GM04504 (cell line): ENCODE measurements at places on chromosomes 2 and 18.

DNA sequence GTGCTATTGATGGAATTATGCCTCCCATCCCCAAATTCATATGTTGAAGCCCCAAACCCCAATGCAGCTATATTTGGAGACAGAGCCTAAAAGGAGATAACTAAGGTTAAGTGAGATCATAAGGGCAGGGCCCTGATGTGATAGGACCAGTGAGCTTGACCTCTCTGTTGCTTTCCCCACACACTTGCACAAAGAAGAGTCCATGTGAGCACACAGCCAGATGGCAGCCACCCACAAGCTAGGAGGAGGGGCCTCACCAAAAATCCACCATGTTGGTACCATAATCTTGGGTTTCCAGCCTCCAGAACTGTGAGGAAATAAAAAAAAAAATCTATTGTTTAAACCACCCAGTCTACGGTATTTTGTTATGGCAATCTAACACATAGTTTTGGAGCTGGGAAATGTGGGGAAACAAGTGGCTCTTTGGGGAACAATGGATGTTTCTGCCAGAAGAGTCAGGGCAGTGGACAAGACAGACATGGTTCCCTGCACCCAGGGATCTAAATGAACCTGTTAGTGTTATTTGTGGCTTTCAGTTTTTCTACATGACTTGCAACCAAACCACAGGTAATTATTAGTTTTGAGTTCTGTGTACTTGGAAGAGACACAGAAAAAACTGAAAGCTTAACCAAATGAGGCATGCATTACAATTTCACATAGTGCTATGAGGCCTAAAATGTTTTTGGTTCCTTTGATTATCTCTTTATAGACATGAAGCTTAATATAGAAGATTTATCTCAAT lies 259.1 kb downstream of the LTBP1 start:
- DNase-seq: no peak

DNA sequence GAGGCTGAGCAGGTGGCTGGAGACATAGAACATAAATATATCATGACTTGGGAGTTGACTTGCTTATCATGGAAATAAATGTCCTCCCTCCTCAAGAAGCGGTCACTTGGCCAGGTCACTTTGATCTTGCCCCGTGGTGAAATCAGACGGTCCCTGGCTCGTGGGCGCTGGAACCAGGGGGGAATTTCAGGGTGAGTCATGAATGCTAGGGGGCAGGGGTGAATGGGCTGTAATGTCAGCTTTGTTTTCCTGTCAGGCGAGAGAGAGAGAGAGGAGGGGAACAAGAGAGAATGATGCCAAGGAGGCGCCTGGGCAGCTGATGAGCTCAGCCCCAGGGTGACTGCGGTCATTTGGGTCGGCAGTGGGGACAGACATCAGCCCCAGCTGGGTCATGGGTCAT lies 47.7 kb downstream of the RRM2 start:
- DNase-seq: no peak

GRCh38 chr18:58190842-58191530 lies 147.0 kb downstream of the NEDD4L start:
- DNase-seq: no peak

- DNase-seq: peak; percentile 48
These were observed 33.6 kb downstream of the GCG start for GRCh38 chr2:162118166-162119031.

DNA sequence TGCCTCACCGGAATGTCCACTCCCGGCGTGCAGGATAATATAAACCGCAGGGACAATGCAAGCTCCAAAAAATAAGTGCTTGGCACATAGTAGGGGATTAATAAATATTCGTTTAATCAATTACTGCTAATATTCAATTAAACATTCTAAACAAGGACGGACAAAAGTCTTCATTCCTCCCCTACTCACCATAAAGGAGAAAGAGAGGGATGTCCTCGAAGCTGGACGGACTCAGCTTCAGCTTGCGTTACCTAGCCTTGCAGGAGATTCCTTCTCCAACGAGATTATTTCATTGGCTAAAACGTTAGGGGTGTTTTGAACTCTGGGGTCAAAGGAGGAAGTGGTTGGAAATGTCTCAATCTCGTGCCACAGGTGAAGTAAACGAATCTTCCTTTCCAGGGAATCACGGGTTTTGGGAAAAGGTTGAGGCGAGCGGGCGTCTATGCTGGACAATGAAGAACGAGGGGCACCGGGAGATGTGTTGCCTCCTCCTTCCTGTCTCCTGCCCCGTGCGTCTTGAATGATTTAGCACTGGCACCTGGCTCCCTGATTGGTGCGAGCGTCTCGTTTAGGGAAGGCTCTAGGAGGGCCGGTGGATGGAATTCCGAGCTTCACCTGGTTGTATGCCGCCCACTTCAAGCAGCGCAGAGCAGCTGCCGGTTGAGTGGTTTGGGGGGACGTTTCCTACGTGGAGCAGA lies 2.0 kb upstream of the GAD1 start:
- DNase-seq: no peak

DNA sequence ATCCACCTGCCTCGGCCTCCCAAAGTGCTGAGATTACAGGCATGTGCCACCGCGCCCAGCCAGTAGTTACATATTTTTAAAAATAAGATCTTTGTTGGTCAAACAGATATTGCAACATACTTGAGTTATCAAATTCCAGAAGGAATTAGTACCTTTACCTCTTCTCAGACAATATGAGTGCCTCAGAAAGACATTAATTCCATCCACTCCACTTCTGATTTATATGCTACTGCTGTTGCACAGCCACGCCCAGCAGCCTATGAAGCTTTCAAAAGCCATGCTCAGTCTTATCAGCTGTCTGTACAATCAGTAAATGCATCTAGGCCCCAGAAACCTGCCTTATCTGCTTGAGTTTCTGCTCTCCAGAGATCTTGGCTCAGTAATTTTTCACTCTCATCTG lies 47.8 kb downstream of the MEX3C start:
- no peak for DNase-seq

DNA sequence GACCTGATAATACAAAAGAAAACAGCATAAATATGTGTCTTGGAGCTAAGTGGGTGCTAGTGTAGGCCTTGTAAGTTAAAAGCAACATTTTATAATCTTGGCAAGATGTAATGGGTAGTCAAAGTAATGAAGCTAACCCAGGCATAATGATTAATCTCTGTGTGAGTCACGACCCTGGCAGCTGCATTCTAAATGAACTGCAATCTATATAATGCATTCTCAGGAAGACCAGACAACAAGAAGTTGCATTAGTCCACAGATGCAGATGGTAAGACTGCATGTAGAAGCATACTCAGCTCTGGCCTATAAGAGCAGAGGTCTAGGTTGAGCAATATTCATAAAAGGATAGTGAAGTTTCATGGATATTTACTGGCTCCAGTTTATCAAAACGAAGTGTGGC lies 85.6 kb upstream of the ETAA1 start:
- peak; percentile 48 for DNase-seq

DNA sequence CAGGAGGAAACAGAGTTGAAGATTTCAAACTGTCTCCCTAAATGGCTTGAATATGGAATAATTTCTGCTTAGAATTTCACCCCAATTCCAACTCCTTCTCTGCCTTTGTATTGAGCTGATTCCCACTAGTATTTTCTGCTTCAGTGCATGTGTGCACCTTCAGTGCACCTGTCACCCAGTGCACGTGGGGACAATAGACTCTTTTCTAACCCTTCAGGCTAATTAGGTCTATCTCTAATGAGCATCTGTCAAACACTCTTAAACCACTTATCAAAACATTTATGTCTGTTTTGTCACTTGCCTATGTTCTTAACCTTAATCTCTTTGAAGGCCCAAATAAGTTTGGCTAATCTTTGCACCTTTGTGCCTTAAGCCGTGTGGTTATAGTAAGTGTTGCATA lies 232.0 kb upstream of the NETO1 start:
- no peak for DNase-seq

GRCh38 chr2:10778724-10779115 lies 33.9 kb downstream of the PDIA6 start:
- DNase-seq: no peak

- no peak for DNase-seq
These were observed 52.1 kb downstream of the MTCL1 start for GRCh38 chr18:8757396-8757997.

DNA sequence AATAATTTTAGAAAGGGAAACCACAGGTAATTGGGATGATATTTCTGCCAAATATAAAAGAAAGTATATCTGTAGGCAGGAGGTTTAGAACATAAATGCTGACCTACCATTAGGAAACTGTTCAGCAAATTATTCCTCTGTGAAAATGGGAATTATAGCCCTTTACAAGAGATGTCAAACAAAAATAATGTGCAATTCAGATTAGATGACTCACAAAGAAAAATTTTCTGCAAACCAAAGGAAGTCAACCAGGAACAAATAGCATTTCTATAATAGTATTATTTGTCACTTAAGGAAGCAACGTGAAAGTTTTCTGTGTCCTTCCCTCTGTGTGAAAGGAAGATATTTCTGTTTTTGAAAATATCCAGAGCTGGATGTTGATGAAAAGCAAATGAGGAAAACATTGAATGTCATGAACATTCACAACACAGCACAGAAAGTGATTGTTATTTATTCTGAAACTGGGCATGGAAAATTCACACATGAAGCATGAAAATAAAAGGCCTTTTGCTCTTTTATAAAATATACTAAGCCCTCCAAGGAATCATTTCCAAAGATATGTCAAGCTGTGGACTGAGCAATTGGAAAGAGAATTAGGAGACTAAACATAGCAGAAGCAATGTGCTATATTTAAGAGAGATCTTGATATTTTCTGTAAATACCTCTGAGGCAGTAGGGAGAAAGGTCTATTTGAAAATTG lies 57.9 kb upstream of the SPHKAP start:
- DNase-seq: no peak

DNA sequence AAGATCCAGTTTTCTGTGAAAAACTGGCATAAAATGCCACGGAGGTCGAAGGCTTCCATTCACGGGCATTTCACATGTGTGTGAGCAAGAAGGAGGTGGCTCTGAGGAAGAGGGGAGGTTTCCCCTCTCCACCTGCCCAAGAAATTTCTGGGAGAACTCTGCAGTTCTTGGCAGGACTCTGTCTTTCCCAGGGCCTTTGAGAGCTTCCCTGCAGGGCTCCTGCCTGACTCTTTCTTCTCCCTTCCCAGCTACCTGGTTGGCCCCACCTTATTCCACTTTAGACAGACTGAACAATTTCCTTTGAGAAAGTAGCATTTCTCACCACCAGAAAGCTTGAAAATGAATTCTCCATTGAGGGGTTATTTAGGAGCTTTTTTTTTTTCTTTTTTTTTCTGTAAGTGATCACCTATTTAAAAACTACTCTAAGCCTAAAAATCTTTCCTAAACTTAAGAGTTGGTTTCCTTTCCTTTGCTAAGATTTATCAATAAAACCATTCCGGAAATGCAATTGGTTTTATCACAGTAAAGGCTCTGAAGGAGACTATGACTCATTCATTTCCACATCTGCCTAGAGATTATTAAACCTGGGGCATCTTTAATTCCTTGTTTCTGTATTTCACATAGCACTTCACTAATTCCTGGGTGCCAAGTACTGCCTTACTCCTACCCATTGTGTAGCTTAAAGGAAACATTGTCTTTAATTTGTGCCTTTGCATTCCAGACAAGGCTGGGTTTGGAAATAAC lies 59.3 kb downstream of the UNC80 start:
- DNase-seq: no peak

GRCh38 chr2:10059552-10060335 lies 16.4 kb downstream of the KLF11 start:
- DNase-seq: no peak

DNA sequence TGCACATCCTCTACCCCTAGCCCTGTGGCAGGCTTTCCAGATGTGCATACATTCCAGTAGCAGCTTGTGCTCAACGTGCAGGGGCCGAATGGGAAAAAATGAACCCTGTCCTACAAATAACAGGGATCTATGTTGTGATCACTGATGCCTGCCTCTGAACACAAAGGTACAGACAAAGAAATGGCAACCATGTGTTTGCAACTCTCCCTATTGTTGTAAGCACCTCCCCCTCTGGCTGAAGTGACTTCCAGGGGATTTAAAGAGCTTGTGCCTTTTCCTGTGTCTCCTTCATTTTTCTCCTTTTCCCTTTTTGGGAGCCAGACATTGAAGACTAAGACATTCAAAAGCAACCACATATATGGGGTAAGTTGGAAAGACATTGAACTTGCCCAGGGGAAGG lies 21.6 kb downstream of the ARHGAP25 start:
- no peak for DNase-seq

GRCh38 chr2:67286981-67287759 lies 110.0 kb upstream of the ETAA1 start:
- no peak for DNase-seq

GRCh38 chr2:228321015-228321414 lies 139.5 kb upstream of the SPHKAP start:
- DNase-seq: no peak

DNA sequence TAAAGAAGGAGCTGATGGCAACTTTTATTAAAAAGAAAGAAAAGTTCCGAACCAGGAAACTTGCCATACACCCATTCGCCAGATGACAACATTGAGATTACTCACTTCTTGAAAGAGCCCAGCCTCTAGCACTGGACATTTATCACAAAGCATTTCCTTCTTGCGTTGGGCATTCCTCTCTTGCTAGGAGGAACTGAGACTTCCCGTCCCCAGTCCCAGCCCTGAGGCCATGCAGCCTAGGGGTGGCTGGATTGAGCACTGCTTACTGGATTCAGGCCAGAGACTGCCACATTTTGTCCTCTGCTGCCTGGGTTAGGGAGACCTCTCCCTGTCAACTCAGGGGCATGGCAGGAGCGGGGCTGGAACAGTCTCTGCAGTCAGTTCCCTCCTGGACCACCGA lies 80.1 kb downstream of the SDC1 start:
- DNase-seq: no peak

GRCh38 chr2:239180526-239181073 lies 220.2 kb downstream of the HDAC4 start:
- no peak for DNase-seq

- DNase-seq: no peak
These were observed 110.7 kb upstream of the ZEB2 start for GRCh38 chr2:144630459-144631215.

GRCh38 chr2:218010140-218010983 lies 7.6 kb upstream of the TNS1 start:
- no peak for DNase-seq

DNA sequence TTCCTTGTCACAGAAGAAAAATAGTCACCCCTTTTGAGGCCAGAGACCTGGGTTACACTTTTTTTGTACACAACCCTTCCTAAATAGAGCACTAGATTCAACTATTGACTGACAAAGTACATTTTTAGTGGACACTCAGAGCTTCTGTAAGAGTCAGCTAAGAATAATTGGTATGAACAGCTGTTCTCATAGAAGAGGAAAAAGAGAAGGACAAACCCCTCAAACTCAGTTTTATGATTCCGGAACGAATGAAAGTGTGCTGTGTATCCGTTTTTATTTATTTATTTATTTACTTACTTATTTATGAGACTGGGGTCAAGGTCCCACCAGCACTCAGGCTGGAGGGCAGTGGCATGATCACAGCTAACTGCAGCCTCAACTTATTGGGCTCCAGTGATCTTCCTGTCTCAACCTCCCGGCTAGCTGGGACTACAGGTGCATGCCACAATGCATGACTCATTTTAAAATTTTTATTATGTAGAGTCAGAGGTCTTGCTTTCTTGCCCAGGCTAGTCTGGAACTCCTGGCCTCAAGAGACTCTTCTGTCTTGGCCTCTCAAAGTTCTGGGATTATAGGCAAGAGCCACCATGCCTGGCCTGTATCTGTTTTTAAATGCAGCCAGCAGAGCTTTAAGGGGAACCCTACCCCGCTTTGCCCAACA lies 36.0 kb upstream of the FZD5 start:
- DNase-seq: no peak

GRCh38 chr18:41075212-41075611 lies 879.8 kb upstream of the PIK3C3 start:
- DNase-seq: peak; percentile 28
